ENCODE measurements at places on chromosomes 11 and 22.

DNA sequence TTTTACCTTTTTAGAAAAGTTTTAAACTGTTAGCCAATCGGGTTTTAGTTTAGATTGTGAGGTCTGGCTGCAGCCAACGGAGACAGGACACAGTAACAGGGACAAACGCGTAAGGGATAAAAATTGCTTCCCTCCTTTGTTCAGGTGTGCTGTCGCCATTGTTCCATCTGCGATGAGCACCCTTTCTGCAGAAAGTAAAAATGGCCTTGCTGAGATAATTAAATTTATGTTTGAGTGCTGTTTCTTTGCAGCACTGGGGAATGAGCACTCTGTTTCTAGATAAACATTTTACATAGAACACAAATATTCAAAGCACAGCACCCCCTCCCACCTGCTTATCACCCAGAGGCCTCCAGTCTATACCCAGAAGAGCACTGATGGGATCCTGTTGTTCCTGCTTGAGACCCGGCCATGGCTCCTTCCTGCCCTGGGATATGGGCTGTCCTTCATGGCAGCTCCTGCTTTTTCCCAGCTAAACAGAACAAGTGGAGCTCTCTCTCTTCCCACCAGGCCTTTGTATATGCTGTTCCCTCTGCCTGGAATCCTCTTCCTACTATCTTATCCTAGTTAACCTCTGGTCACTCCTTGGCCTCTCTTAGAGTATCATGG lies 34.3 kb upstream of the CELSR1 start:
- no peak for DNase-seq

- no peak for DNase-seq
These were observed 489.5 kb downstream of the TBC1D22A start for GRCh38 chr22:47251911-47252310.

DNA sequence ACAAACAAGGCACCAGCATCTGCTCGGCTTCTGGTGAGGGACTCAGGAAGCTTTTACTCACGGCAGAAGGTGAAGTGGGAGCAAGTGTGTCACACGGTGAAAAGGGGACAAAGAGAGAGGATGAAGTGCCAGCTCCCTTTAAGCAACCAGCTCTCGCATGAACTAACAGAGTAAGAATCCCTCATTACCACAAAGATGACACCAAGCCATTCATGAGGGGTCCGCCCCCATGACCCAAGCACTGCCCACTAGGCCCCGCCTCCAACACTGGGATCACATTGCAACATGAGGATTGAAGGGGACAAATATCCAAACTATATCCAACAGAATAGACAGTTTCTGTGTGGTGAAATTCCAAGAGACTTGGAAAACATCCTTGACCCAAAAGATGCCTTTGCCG lies 198.2 kb upstream of the POU2AF2 start:
- DNase-seq, result no peak

DNA sequence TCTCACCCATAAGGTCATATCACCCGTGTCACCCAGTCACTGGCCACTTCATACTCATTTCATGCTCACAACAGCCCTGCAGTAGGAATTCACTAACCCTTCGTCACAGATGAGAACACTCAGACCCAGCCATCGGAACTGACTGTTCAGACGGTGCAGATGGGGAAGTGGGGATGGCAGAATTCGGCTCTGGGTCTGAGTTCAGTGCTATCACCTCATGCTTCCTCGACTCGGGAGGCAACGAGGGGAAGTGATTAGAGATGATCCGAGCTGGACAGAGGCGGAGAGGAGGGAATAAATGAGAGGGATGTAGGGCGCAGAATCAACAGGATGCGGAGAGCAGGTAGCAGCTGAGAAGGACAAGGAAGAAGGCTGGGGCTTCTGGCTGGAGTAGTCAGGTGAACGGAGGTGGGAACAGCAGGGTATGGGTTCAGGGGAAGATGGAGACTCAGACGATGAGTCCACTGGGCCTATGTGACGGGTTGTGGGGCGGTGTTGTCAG lies 4.7 kb downstream of the B3GNT6 start:
- DNase-seq, result no peak
